ENCODE measurements at places on chromosomes 2 and 18. TPM values are rescaled to one million over a fixed set of nuclear protein-coding genes. Genes with fewer than 3 reads are reported as not detected.

RAB3GAP1 gene
- total RNA-seq, result 34.7 TPM

ECEL1 gene
- total RNA-seq, result not detected

TCF23 gene
- total RNA-seq, result not detected

SCN1A gene
- total RNA-seq, result not detected

IFT172 gene
- 15.0 TPM for total RNA-seq

DNER gene
- total RNA-seq, result 2.5 TPM

CERKL gene
- 0.15 TPM for total RNA-seq

SCTR gene
- not detected for total RNA-seq

PLGLB2 gene
- 0.35 TPM for total RNA-seq

NT5DC4 gene
- total RNA-seq, result not detected

EHBP1 gene
- total RNA-seq, result 59.6 TPM

CNGA3 gene
- not detected for total RNA-seq

FEV gene
- total RNA-seq, result not detected

LGALSL gene
- 16.4 TPM for total RNA-seq

CKAP2L gene
- 8.0 TPM for total RNA-seq

NFATC1 gene
- 2.1 TPM for total RNA-seq

SULT1C4 gene
- total RNA-seq, result 2.1 TPM

CCDC102B gene
- 2.2 TPM for total RNA-seq

SLC5A7 gene
- 0.19 TPM for total RNA-seq

SERPINB4 gene
- 123 TPM for total RNA-seq

PCARE gene
- total RNA-seq, result not detected

LINC00305 gene
- not detected for total RNA-seq

CYP26B1 gene
- total RNA-seq, result 6.7 TPM

BOLL gene
- total RNA-seq, result not detected

HNMT gene
- total RNA-seq, result 5.9 TPM

All from esophagus squamous epithelium (tissue), 5 donors.